Stimulated activated CD8-positive, alpha-beta memory T cell treated with anti-CD3 and anti-CD28 coated beads, Interleukin-7, amount 100 ng/mL, for 1 hour (primary cell): ENCODE measurements at places on chromosomes 5 and 9.

DNA sequence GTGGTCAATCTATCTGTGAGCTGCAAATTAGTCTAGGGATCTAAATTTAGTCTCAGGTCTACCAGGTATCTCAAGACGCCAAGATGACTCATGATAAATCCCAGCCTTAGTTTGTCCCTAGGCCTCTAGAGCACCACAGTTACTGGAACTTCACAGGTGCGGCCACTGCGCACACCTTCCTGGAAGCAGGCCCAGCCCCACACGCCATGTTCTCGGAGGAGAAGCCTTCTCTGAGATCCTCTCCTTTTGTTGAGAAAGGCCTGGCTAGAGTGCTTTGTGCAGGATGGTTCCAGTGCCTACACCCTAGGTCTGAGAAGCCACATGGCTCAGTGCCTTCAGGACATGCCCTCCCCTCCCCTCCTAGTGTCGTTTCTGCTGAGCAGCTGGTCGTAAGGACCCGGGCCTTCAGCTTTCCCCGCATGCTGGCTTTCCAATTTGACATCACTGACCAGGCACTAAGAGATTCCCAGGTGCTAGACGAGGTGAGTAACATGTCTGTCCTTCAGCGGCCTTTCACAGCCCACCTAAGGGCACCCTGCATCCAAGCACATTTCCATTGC is 51.9 kb downstream of the IPPK start:
- DNase-seq = no peak

DNA sequence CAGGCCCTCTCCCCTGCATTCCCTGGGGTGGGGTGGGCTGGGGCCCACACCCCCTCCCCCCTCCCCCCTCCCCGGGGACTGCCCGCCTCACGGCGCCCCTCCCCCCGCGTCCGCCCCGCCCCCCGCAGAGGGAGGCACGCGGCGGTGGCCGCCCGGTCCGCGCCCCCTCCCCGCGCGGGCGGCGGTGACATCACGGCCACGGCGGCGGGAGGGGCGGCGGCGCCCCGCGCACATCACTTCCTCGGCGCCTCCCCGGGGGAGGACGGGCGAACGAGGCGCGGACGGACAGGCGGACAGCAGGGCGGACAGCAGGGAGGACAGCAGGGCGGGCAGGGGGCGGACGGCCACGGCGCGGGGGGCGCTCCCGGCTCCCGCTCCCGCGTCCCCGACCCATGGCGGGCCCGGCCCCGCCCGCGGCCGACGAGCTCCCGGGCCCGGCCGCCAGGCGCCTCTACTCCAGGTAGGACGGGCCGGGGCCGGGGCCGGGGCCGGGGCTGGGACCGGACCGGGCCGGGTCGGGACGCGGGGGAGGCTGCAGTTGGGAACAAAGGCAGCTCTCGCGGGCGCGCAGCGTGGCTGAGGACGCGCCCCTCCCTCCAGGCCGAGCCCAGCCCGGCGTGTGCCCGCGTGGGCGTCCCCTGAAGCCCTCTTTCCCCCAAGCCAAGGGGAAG is at the start of gene GPSM1:
GPSM1 (plus strand) TSS at position 236 of the 671 bp plus-strand sequence; CDS start at position 393, 157 bp downstream.
- no peak for DNase-seq

DNA sequence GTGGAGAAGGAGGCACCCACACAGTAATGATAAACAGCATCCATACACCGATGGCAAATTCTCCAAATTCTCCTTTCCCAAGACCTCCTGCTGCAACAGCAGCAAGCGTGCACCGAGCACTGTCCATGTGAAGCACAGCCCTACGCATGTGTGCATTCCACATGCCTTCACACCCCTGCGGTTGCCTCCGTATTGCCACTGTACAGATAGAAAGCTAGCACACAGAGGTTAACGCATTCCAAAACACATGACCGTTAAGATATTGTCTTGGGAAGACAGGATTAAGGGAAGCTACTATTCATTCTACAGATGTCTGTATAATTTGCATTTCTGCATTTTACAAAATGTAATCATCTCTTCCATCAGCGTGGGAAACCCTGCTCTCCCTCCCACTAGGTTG is 6.6 kb downstream of the FLT4 start:
- DNase-seq = no peak

- no peak for DNase-seq
Measured at GRCh38 chr9:70125621-70126263, 82.1 kb downstream of the MAMDC2 start.

DNA sequence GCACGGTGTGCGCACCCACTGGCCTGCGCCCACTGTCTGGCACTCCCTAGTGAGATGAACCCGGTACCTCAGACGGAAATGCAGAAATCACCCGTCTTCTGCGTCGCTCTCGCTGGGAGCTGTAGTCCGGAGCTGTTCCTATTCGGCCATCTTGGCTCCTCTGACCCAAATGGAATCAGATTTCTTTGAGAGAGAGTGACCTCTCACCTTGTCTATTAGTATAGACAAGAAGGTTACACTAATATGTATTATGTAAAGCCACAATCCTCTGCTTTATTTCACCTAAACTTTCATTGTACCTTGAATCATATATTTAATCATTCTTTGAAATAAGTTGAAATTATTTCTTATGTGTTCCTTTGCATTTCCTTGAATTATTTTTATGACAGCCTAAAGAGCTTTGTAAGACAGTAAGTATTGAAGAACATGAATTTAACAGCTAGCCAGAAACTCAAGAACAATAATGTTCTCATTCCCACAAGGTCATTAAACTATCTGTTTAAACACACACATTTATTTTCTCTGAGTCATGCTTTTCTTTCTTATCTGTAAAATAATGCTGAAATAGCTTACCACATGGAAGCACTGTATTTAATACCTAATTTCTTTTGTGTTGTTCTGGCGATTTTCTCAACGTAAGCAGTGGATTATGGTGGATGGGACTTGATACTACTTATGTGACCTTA is 91.8 kb upstream of the DMRTA1 start:
- no peak for DNase-seq

DNA sequence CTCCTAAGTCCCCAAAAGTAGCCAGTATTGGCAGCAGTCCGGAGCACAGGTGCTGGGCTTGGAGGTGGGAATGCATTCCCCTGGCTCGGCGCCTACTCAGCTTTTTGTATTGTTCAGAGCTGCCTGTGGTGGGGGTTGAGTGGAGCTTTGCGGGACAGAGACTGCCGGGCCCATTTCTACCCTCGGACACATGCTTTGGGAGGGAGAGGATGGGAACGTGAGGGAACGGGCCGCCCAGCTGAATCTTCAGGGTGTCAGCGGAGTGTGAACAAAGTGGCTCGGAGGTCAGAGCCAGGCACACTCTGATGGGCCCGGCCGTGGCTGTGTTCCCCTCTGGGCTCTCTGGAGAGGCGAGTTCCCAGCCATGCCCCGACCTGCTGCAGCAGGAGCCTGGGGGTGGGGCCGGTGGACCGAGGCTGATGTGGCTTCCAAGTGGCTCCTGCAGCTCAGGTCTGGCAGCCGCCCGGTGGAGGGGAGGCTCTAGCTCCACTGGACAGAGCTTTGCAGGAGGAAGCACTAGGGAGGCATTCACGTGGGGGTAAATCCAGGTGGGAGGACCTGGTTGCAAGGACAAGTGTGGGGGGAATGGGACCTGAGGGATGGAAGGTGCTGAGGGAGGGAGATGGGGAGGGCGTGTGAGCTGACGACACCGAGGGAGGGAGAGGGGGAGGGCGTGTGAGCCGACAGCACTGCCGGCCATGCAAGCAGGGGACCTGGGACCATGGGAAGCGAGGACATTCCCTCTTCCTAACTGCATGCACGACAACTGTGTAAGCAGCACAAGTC is 31.1 kb upstream of the SLC6A3 start:
- no peak for DNase-seq

- no peak for DNase-seq
Measured at GRCh38 chr5:108541836-108542235, 159.9 kb upstream of the FBXL17 start.

- DNase-seq = no peak
Measured at GRCh38 chr5:43422143-43422542, 10.0 kb upstream of the CCL28 start.

- no peak for DNase-seq
Measured at GRCh38 chr9:136604823-136605525, 57.7 kb upstream of the EGFL7 start.

GRCh38 chr5:154262342-154262741 is 71.8 kb downstream of the GALNT10 start:
- DNase-seq = no peak

DNA sequence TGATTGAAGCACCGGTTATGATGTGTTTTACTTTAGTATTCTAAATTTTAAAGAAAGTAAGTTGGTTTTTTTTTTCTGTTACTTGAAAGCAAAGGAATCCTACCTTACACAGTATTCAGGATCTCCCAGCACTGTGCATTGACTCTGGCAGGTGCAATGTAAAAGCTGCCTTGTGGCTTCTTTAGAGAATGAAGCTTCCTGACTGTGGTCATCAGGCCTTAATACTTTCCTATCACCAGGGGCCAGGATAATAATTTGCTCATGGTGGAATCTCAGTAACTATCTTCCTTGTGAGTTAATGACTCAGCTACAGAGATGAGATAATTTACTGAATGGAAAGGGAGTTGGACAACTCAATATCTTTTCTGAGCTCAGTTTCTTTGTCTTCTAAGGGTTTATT is 435.5 kb upstream of the ZNF608 start:
- no peak for DNase-seq

- no peak for DNase-seq
Measured at GRCh38 chr5:77798456-77798855, 22.3 kb upstream of the TBCA start.

GRCh38 chr5:167514461-167514860 is 777.0 kb upstream of the WWC1 start:
- DNase-seq = no peak

- DNase-seq = no peak
Measured at GRCh38 chr9:105333076-105333475, 88.6 kb downstream of the SLC44A1 start.

DNA sequence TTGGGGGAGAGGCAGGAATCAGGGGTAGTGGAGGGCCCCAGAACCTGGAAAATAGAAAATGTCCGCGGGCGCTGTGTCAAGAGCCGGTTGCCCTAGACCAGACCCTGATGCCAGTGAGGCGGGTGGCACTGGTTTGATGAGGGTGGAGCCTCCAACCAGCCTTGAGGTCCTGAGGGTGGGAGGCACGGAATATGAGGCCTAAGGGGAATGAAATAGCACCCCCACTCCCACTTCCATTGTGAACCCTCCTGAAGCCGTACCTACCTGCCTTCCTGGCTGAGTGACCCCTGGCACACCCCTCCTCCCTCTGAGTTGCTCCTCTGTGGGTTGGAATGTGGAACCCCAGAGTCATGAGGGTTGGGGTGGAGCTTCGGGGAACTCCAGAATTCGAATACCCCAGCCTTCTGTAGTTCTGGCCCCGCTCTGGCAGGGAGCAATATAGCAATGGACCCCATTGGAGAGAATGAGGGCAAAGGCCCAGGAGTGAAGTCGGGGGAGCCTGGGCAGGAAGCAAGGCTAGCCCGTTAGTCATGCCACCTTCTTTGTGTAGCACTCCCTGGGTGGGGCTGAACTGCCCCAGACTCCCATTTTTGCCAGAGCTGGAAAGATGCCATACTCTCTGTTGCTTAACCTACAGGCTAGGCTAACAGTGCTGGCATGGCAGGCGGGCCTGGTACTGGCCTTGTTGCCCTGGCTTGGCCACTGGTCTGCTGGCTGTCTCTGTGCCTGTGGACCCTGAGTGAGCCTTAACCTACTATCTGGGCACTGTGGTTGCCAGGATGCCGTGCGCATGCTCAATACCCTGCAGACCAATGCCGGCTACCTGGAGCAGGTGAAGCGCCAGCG is 1.0 kb downstream of the FPGS start:
- no peak for DNase-seq

GRCh38 chr5:122099060-122099790 is 21.2 kb upstream of the LOX start:
- DNase-seq = no peak

DNA sequence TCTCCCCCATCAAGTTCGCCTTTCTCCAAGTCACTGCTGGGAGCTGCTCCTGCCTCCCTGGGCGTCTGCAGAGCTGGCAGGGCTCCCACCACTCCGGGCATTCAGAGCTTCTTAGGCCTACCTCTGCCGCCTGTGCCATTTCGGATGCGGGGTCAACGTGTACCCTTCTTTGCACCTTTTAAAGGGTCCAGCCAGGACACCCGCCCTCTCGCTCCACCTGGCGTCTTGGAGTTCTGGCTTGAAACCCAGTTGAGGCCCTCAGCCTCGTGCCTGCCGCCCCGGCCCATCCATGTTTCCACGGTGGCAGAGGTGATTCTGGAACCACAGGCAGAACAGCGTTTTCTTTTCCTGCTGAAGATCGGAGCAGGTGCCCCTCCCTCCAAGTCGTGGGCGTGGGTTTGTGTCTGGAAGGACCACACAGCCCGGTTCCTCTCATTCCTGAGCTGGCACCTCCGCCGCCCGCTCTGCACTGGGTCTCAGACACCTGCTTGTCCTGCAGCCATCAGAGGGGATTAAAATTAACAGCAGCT is 32.9 kb downstream of the NDUFS6 start:
- DNase-seq = no peak

DNA sequence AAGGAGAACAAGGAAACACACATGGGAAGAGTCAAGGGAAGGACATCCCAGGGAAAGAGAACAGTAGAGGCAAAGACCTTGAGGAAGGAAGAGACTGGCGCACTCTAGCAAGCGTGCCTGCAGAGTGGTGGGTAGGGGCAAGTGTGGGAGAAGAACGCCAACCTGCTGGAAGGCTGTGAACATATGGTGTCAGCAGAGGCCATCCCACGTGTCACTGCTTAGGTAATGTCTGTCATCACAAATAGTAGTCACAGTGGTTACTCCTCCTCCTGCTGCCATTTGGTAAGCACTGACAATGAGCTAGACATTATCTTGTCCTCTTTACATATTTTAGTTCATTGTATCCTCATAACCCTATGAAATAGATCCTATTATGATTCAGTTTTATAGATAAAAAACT is 206.4 kb upstream of the TRIM32 start:
- no peak for DNase-seq

DNA sequence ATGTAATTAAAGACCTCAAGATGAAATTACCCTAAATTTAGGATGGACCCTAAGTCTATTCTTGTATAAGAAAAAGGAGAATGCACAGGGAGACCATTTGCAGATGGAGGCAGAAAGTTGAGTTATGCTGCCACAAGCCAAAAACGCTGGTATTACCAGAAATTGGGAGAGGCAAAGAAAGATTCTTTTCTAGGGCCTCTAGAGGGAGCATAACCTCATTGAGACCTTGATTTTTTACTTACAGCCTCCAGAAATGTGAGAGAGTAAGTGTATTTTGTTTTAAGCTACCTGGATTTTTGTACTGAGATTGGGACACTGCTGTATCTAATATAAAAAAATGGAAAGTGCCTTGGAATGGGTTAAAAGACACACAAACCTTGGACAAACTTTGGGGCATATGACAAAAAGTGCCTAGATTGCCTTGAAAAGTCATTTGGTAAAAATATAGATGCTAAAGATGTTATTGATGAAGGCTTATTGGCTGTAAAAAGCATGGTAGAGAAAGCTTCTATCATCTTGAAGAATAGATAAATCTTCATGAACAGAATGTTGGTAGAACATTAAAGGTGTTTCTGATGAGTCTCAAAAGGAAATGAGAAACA is 174.7 kb upstream of the PRDM9 start:
- DNase-seq = no peak
